ENCODE measurements at places on chromosomes 5 and 9.
A peak's percentile ranks its signal among the peaks of the same experiment; 100 is the strongest.

GRCh38 chr5:62592558-62592957, 13.9 kb downstream of the LRRC70 start:
- DNase-seq, result no peak

GRCh38 chr9:113995401-113995800, 82.7 kb downstream of the AMBP start:
- DNase-seq, result no peak

- DNase-seq, result no peak
Observed at GRCh38 chr5:137667341-137667740, 68.5 kb downstream of the KLHL3 start.

- DNase-seq, result no peak
Observed at GRCh38 chr5:180495991-180496741, 2.0 kb downstream of the CNOT6 start.

GRCh38 chr5:148645527-148645926, 8.8 kb downstream of the HTR4 start:
- DNase-seq, result no peak

DNA sequence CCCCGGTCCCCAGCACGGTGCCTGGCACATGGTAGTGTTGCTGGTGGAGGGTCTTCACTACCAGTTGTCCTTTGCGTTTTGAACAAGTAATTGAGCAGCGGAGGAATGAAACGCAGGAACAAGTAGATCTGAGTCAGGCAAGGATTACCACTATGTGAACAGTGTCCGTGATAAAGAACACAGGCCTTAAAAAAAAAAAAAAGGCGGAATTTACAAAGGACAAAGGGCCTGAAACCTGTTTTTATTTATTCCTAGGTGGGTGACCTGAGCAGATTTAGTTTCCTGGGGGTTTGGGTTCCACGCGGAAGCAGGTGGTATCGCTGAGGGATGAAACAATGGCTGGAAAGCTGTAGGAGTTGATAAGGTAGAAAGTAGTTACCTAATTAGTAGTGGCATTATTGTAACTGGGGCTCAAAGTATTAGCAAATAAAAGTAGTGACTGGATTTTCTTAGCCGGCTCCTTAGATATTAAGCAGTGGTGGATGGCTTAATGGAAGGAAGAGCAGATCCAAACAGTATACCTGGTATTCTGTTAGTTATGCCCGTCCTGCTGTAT, 1.1 kb downstream of the RUSC2 start:
- DNase-seq, result no peak

GRCh38 chr5:158958021-158958994, 141.4 kb downstream of the EBF1 start:
- DNase-seq, result no peak

GRCh38 chr5:55450050-55450765, 84.6 kb downstream of the PLPP1 start:
- no peak for DNase-seq

DNA sequence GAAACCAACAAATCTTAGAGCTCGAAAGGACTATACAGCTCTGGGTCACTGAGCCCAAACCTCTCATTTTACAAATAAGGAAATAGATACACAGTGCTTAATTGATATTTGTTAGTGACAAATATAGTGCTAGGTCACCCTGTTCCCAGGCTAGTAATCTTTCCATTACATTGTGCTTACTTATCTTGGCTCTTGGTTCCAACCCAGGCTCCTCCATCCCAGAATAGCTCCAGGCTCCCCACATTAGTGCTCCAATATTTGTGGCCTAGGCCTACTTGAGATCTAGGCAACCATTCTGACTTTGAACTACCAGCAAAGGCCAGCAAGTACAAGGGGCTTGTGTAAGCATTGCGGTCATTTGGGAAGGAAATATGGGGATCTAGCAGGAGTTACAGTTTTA, 21.7 kb upstream of the SUB1 start:
- no peak for DNase-seq

DNA sequence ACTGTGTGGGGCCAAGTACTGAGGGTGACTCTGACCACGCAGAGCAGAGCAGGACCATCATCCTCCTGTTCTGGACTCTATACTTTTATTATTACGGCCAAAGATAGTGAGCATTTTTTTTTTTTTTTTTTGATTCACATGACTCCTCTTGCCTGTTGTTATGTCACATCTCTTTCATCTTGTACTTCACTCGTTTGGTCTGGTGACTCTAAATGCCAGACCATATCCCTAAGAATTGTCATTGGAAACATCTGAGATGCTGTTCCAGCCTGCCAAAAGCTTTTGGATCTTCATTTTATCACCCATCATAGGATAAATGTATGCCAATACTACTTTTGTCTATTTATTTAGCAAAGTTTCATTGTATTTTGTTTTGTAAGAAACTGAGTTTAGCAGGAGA, 168.2 kb upstream of the RAI14 start:
- DNase-seq, result no peak

GRCh38 chr9:95494022-95494415, 22.8 kb downstream of the PTCH1 start:
- peak; percentile 57 for DNase-seq

DNA sequence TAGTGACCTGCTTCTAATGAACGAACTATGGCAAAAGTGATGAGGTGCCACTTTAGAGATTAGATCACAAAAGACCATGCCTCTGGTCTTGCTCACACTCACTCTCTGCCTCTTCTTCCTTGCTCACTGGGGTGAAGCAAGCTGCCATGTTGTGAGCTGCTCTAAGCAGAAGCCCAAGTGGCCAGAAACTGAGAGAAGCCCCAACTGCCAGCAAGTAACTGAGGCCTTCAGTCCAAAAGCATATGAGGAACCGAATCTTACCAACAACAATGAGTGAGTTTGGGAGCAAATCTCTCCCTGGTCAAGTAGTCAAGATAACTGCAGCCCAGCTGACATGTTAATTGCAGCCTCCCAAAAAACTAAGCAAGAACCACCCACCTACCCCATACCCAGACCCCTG, 126.0 kb upstream of the ACO1 start:
- no peak for DNase-seq

DNA sequence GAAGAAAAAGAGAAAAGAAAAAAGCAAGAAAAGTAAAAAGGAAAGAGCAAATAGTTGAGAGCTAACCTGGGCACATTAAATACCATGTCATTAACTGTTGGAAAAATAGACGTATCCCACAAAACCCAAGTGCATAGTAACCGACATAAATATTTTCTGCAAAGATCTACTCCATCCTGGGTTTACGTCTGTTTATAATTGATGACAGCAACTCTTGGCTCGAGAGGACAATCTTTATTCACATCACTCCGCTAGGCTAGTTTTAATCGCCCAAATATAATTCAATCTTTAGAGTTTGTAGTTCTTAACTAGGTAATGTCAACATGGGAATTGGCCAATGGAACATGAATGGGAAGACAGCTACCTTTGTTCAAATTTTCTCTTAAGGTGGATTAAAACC, 321.7 kb upstream of the TNC start:
- DNase-seq, result no peak

- no peak for DNase-seq
Observed at GRCh38 chr5:31113101-31113500, 80.4 kb upstream of the CDH6 start.

GRCh38 chr5:155260798-155261197, 247.2 kb downstream of the KIF4B start:
- DNase-seq, result no peak

DNA sequence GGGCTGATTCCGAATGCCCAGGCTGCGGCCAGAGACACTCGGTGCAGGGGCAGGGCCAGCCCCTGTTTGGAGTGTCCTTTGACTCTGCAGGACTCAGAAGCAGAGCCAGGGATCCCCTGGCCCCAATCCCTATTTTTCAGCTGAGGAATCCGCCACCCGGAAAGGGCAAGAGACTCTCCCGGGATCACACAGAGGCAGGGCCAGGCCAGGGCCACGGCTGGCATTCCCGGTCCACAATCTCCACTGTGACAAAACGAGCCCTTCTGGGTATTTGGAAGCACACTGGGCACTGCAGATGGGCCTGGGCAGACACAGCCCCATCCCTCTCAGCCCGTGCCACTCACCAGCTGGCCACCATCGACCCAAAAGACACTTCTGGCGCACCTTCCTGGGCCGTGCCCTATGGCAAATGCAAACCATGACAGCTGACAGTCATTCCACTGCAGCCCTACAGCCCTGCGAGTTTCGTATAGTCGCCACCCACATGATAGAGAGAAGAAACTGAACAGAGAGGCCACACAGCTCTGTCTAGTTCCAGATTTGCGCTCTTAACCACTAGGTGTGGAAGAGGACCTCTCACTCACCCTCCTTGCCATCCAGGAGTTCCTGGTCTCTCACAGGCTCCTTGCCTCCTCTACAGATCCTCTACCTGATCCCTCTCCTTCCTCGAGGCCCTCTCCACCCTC, 13.3 kb downstream of the NR5A1 start:
- no peak for DNase-seq

DNA sequence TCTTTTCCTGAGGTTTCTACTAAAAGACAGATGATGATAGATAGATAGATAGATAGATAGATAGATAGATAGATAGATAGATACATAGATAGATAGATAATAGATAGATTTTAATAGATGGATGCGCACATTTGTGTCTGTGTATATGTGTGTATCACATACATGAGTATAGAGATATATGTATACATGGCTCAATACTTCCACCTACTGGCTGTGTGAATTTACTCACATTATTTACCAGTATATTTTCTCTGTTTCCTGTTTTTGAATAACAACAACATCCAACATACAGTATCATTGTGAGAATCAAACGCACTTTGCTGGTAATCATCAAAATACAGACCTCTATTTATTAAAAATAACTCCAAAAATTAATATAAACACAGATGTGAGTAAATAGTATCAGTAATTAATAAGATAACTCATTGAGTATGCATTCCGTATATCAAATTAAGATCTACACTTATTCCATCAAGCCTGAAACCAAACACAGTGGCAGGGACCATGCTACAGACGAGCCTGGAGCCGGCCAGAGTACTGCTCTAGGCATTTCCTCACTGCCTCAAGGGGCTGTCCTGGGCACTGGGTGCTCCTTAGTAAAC, 338.0 kb downstream of the SEMA5A start:
- no peak for DNase-seq

DNA sequence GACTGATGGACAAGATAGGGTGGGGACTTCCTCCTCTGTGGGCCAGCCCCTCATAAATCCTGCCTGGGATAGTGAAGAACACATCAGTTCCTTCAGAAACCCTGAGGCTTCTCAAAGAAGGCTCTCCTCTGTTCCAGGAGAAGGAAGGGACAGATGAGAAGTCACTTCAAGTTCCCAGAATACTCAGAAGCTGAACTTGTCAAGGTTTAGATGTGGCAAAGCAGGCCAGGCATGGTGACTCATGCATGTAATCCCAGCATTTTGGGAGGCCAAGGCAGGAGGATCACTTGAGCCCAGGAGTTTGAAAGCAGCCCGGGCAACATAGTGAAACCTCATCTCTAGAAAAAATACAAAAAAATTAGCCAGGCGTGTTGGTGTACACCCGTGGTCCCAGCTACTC, 38.5 kb downstream of the STOM start:
- DNase-seq, result no peak

- no peak for DNase-seq
Observed at GRCh38 chr9:134555094-134555650, 86.4 kb upstream of the COL5A1 start.

DNA sequence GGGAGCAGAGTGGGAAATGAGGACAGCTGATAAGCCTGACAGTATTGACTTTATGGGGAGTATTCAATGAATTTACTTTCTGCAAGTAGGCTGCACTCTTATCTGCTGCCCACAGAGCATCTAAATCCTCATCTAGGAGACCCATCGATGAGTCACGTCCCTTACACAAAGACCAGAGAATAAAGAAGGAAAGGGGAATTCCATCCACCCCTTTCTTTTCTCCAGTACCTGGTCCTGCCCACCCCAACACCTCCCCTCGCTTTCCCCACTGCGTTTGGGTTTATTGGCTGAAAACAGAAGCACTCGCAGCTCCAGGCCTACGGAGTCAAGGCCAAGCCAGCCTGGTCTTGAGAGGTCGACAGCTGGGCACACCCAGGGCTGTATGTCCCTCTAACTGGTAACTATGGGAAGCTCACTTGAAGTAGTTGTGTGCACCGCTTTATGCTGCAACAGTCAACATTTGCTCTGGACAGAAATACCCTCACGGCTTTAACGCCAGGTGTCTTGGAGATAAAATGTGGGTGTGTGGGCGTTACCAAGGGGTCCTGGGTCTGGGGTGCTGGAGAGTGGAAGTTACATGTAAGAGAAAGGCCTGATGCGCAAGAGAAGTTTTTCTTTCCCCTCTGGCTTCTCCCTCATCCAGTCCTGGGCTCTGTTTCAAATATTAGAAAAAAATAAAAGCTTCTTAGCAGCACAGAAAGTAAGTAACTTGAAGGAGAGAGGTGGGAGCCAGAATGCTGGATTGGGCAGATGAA, 14.5 kb upstream of the TAL2 start:
- no peak for DNase-seq

DNA sequence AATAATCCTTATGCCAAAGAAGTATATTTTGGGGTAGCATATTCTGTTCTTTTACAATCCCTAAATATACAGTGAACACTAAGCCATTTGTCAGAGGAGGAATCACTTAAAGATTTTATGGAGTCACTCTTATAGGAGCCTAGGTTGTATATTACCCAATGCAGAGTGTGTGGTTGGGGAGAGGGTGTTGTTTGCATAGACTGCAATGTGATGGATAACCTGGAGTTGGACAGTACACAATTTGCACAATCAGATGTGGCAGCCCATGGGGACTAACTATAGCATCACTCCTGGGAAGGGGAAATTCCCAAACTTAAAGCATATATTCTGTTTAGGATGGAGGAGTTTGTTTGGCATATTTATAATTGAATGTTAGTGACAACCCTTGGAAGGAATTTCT, 9.6 kb upstream of the NDFIP1 start:
- DNase-seq, result no peak

DNA sequence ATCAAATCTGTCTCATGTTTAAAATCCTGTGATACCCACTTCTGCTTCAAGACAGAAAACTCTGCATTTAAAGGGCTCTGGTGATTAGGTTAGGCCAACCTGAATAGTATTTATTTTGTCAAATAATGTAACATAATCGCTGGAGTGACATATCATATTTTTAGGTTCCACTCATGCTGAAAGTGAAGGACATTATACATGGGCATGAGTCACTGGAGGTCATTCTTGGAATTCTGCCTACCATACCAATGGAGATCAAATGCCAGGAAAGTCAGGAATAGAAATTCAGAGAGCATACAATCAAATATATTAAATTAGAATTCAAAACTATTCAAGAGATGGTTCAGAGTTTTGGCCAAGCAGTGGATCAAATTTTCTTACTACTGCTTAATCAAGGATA, 97.1 kb upstream of the PRSS3 start:
- DNase-seq, result no peak

- DNase-seq, result peak; percentile 75
Observed at GRCh38 chr9:36765468-36766341, 193.0 kb downstream of the MELK start.

- no peak for DNase-seq
Observed at GRCh38 chr9:75053869-75054268, 25.8 kb upstream of the CARNMT1 start.

DNA sequence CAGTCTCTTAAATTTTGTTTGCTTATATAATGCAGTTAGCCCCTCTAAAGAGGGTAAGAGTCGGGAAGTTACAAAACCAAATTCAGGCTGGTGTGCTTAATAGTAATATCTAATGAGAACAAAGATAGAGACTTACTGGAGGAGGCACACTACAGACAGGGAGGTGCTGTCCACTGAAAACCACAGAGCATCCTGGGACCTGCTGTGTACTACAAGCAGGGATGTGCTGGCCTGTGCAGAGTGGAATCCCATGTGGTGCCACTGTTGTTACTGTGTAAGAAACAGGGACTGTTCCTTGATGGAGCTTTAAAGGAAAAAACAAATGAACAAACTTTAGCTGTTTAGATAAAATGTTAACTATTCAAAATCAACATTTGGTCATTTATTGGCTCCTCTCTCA, 42.4 kb downstream of the RNF38 start:
- no peak for DNase-seq

Data from NCI-H510A (cell line).